Astrocyte of the hippocampus (primary cell): ENCODE measurements at places on chromosomes 11 and 22.

GRCh38 chr22:17807578-17808410 lies 33.5 kb upstream of the BID start:
- DNase-seq: peak; percentile 58

- no peak for DNase-seq
Observed at GRCh38 chr22:38191731-38192474, 9.9 kb upstream of the MAFF start.

DNA sequence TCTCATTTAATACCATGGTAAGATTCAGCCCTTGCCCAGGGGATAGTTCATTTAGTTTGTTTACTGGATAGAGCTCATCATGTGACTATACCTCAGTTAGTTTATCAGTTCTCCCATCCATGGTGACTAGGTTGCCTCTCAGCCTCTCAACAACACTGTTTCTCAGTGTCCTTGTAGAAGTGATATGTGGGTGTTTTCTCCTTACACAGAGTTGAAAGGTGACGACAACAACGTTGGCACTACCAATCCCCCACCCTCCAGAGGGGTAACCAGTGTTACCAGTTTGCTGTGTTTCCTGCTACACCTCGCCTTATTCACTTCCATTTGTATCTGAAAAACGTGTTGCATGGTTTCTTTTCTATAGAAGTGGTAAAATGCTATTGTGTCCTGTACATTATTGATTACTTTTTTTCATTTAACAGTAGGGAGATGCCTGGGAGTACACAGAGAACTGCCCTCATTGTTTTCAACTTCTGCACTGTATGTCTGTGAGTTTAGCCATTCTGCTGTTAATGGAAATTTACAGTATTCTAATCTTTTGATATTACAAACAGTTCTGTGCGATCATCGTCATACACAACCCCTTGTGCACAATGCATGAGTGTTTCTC lies 11.6 kb downstream of the NEAT1 start:
- DNase-seq: peak; percentile 33

GRCh38 chr22:45413013-45413367 lies 409 bp downstream of the SMC1B start:
- DNase-seq: no peak

- DNase-seq: peak; percentile 87
Observed at GRCh38 chr22:49827853-49828598, at the start of gene BRD1. BRD1 (minus strand) TSS chr22:49827873; CDS start chr22:49824317, 3,556 bp downstream.

DNA sequence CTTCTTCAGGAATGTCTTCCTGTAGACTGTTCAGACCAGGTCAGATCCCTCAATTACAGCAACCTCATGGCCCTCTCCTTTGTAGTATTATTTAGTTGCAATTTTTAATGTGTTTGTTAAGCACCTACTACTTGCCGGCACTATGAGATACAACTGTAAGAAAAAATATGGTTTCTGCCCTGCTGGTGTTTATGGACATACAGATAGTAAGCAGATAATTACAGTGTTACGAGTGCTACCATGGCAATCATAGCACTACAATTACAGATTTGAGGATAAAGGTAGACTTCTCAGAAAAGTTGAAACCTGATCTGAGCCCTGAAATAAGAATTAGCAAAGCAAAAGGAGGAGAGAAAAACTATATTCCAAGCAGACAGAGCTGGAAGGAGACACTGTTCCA lies 2.8 kb downstream of the LRRC51 start:
- no peak for DNase-seq

- DNase-seq: no peak
Observed at GRCh38 chr22:46358766-46359165, 23.3 kb downstream of the TRMU start.

DNA sequence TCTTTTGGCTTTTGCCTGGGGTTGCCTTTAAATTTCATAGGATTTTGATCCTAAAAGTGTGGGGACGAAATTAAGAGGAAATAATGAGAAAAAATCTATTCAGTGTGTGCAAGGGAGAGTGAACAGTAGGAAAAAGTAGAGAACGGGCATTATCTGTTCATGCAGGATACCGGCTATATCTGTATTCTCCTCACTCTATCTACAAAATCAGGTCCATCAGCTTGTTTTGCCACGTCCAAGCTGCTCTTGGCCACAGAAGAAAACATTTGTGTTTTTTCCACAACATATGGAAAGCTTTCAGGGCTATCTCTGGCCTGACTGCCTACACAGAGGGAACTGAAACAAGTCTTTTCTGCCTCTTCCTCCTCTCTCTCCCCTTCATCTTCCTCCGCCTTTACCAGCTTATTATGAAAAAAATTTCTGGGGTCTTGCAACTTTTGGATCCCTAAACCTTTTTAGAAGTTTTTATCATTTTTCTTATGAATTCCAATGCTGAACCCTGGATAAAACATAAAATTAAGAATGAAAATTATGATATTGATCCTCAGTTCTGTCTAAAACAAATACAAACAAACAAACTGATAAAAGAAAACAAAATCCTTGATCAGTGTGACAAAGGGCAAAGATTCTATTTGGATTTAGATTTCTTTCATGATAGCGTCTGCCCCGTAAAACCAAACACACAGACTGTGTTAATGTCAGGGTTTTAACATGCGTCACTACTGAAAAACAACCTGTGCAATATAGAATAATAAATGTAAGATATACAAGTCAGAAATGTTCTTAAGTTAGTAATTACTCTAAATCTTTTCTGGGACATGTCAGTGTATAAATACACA lies 219.7 kb downstream of the CNTN5 start:
- DNase-seq: no peak

- DNase-seq: peak; percentile 83
Observed at GRCh38 chr11:29318134-29318845, 698.5 kb downstream of the KCNA4 start.

DNA sequence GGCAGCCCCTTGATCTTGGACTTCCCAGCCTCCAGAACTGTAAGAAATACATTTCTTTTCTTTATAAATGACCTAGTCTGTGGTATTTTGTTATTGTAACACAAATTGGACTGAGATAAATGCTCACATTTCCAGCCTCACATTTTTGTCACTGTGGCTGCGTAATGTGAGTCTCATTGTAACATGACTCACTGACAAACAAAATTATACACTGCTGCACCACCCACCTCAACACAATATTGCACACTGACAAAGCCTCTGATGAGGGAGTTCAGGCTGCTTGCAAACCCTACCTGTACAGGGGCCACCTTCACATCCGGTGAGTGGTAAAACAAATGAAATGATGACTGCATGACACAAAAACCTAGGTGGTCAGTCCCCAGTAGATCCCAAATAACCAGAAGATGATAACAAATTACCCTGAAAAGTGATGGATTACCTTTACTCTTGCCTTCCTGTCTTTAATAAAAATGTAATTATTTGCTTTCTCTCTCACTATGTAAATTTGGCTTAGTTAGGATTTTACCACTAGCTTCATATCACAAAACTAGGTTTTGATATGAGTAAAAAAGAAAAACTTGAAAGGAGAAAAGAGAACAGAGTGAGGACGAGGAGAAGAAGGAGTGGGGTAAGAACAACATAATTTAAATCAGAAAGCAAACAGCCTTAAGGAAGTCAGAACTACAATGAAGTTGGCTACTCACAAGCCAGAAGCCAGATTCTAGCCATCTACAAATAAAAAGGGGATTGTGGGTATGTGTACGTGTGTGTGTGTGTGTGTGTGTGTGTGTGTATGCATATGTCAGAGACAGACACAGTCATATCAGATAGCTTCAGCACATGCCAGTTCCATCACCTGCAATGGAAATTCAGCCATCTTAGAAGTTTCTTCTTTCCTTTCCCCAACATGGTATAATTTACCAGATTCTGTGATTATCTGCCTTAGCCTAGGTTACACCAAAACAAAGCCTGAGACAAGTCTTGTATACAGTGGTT lies 53.4 kb upstream of the SESN3 start:
- peak; percentile 36 for DNase-seq

DNA sequence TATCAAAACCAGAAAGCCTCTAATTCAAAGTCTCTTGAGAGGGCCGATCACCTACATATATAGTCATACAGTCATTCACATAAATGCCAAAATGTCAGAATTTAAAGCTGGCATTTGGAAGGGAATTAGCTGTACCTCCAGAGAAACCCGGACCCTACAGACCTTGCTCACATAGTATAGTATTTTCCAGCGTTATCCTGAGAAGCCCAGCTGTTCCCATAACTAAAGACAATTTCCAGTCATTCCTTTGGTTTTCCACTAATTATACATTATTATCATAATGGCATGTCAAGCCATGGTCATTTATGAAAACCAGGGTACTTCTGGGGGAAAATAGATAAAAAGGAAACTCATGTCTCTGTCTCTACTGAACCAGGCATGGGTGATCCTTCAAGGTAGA lies 53.6 kb downstream of the FZD4 start:
- no peak for DNase-seq

DNA sequence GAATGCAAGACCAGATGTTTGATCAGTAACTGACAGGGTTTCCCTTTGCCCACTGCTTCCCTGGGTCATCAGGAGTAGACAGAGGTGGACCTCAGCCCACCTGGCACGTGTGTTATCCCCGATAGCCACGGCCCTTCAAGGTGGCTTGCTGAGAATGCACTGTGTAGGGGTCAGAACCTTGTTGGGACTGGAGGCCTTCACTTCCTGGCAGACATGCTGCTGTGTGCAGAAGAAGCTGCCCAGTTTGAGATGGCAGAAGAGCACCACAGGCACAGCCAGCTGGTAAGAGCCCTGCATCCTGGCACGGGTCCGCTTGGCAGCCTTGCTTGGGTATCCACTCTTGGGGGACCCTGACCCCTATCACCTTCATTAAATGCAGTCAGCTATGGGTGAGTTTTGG lies 81.8 kb downstream of the SFI1 start:
- no peak for DNase-seq

- no peak for DNase-seq
Observed at GRCh38 chr11:134676516-134677287, 264.7 kb upstream of the B3GAT1 start.

DNA sequence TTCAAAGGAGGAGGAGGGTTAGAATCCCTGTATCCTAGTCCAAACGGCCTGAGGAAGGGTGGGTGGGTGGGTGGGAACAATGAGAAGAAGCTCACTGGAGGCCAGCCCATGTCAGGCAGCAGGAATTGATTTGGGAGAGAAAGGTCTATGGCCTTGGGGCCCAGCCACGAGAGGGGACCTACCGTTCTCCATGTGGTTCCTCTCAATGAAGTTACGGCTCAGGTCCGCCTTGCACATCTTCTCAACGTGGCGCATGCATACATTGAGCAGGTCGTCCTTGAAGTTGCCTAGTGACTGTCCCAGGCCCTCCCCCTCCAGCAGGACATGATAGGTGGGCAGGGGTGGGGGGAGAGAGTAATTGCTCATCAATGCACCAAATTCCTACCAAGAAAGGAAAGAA lies 12.4 kb downstream of the TRIM29 start:
- no peak for DNase-seq

- peak; percentile 35 for DNase-seq
Observed at GRCh38 chr22:40258501-40258915, 80.8 kb downstream of the TNRC6B start.

- no peak for DNase-seq
Observed at GRCh38 chr22:23532731-23533130, 47.4 kb downstream of the IGLL1 start.

DNA sequence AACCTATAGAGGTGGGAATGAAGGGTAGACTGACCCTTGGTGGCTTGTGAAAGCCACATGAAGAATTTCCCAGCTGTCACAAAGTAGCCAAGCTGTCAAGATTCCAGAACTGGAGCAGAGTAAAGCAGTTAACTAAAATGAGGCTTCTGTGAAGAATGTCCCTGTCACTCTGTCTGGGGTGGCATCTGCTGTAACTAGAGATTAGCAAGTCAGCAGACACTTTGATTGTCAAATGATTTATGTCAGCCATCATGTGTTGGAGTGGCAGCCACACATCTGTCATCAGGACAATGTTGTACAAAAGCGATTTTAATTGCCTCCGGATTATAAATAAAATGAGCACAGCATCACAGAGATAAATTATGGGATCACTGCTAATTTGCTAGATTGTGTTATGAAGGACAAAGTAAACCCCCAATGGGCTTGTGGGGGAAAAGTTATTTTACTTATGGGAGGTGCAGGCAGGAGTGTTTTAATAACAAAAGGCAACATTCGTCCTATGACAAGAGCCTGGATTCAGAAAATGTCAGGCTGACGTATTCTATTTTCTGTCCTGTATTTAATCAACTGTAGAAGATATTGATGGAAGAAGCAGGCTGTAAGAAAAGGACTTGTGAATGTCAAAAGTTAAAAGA lies 270.9 kb downstream of the FAM181B start:
- DNase-seq: no peak

DNA sequence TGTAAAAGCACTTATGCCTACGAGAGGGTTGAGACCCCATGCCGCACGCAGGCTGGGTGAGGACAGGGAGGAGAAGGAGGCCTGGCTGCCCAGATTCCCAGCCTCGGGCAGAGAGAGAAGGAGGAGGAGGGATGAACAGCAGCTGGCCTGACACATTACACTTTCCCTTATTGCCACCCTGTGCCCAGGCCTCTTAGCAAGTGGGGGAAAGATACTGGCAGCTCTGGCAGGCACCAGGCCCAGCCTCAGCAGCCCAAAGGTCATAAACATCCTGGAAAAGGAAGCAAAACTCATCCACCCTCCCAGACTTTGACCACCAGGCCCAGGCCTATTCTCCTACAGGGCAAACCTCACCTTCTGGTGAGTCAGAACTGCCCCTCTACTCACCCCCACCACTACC lies 4.7 kb downstream of the PLAAT3 start:
- DNase-seq: peak; percentile 20

DNA sequence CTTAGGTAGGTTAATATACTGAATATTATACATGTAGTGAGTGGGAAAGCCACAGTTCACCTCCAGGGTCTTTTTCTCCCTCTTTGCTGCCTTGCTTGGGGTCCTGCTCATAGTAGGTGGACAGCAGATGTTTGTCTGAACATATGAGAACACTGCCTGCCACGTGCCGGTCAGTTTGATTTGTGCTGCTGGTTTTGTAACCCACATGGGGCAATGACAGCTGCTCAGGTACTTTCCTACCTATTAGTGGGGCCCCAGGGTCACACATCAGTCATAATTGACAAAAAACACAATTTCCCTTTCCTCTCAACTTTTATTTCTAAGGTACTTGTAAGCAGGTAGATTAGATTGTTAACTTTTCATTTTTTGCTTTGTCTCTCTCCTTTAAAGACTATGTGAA lies 43.8 kb downstream of the BMAL1 start:
- DNase-seq: no peak

- DNase-seq: no peak
Observed at GRCh38 chr22:25453557-25453956, 110.9 kb upstream of the GRK3 start.

GRCh38 chr22:37165940-37166674 lies 16.4 kb upstream of the IL2RB start:
- DNase-seq: no peak

- peak; percentile 82 for DNase-seq
Observed at GRCh38 chr22:38753948-38754750, 1.6 kb downstream of the SUN2 start.

DNA sequence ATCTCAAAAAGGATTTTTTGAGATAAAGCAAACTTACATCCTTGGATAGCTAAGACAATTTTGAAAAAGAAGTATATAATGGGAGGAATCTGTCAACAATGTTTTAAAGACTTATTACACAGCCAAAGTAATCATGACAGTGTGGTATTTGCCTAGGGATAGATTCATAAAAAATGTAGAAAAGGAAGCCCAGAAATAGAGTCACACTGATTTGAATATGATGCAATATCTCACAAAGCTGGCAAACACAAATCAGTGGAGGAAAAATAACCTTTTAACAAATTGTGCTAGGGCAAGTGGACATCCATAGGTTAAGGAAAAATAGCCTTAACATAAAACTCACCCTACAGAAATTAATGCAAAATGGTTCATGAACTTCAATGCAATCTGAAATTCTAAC lies 6.0 kb downstream of the XKR3 start:
- DNase-seq: no peak

- DNase-seq: no peak
Observed at GRCh38 chr22:24510637-24511625, 15.8 kb downstream of the UPB1 start.
